ENCODE measurements at places on chromosomes 7 and 10.
A peak's percentile ranks its signal among the peaks of the same experiment; 100 is the strongest.

DNA sequence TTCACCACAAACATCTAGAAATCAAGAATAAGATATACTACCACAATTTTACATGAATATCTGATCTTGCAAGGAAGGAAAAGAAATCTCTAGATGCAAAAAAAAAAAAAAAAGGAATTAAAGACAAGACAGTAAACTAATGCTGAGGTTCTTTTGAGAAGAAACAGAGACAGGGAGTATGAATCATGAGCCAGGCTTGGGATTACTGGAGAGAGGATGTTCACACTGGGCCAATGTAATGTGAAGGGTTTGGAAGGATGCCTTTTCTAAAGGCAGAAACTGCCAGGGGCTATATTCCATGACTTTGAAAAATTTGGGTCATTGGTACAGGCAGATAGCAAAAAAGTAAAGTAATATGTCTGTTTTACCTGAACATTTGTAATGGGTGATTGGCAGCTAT is 573.0 kb upstream of the IGFBP3 start:
- no peak for DNase-seq

DNA sequence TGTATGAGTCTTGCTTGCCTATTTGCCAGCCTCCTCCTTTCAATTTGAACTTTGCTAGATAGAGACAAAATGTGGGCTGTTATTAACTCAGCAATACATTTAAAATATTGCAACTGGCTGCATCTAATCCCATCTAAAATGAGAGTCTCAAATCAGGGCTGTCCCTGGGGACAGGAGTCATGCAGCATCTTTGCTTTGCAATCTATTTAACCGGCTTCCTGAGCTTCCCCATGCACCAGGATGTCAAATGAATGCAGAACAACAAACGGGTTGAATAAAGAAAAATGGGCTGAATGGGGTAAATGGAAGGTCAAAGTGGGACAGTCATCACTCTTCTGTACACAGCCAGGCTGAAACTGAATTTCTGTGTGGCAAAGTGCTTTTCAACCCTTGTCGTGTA is 89.2 kb downstream of the AOAH start:
- peak; percentile 9 for DNase-seq

GRCh38 chr10:43197834-43198681 is 59.8 kb downstream of the CSGALNACT2 start:
- DNase-seq, result no peak

DNA sequence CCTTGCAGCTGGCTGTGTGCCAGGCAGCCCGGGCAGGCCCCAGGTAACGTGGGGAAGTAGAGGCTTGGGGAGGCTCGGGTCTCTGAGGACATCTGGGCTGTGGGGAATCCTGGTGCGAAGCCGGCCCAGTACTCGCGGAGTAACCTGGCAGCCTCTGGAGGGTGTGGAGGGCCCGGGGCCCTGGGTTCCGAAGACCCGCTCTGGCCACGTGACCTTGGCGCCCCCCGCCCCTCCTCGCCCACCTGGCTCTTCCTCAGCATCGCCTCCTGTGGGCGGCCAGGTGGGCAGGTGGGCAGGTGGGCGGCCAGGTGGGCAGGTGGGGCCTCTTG is 143.1 kb downstream of the WDR37 start:
- DNase-seq, result no peak

DNA sequence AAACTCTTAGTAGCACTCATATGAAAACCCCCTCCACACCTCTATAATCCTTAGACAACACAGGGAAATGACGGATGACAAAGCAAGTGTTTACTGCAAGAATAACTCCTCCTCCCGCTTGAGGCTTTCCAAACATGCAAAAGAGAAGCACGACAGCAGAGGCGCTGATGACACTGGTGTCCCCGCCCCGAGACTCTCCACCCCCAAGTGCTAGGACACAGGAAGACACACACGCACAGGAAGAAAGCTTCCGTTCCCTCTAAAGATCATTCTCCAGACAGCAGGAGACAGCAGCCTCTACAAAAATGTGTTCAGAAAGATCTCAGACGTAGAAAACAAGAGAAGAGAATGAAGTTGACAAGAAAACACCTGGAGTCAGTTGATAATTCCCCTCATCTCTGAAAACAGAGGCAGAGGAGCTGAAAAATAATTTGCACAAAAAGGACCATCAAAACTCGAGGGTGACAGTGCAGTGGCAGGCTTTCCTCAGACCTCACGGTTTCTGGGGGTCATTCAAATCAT is 90.2 kb downstream of the DLG5 start:
- no peak for DNase-seq

DNA sequence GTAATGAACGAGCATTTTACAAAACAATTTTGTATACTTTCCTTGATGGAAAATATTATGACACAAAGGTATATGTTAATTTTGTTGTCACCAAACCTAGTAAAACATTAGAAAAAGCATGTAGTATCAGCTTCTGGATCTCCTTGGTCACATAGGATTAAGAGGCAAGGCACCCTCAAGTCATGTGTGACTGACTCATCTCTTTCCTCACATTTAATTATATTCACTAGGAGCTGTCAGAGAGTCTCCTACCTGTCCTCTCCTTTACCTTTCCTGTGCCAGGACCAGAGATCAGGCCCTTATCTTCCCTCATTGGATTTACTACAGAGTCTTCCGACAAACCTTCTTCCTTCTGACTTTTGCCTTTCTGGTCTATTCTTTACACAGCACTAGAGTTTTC is 111.3 kb upstream of the RPA3 start:
- DNase-seq, result no peak

DNA sequence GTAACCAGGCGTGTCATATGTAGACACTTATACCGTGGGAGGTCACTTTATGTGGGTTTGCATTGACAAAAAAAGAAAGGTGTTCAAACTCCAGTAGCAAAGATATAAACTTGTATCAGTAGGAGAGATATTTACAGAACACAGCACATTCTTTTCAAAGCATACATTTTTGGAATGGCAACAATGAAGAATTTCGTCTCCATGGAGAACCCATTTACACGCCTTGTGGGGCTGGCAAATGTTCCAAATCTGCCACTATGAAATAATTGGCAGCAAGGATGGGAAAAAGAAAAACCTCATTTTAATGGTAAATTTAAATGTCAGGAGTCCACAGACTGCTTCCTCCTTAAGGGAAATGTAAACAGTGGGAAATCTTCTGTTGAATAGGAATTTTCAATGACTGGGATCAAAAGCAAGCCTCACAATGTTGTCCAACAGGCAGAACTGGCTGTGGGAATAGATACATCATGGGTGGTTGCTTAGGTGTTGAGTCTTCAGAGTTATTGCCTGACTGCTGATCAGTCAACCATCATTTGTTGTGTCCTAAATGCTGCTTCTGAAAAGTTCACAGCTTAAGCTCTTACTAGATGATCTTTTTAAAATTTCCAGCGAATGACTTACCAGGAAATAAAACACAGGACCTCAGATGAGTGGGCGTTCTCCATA is 256.6 kb upstream of the SEMA3C start:
- DNase-seq, result no peak

DNA sequence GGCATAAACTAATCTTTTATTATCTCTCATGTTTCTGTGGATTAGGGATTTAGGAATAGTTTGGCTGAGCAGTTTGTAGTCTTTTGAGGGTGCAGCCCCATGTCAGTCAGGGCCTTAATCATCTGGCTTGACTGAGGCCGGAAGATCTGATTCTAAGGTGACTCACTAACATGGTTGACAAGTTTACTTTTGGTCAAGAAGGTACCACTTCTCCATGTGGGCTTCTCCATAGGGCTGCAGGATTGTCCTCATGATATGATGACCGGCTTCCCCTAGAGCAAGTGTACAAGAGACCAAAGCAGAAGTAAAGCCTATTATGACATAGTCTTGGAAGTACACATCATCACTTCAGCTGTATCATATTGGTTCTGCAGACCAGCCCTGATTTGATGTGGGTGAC is 45.9 kb upstream of the OIT3 start:
- DNase-seq, result no peak

DNA sequence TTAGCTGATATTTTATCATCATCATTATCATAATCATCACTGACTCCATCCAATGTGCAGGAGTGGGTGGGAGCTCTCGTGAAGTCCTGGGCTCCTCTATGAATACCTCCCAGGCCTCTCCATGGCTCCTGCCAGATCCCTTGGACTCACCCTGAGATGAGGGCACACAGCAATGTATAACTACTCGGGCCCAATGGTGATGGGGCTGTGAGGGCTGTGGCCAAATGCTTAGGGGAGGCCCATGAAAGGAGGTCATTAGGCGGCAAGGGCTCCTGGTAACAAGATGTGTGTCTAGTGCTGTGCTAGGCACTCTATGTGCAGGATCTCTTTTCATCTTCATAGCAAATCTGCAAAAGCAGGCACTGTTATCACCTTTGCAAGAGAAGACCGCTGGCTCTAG is 270.9 kb downstream of the GLRX3 start:
- DNase-seq, result no peak

DNA sequence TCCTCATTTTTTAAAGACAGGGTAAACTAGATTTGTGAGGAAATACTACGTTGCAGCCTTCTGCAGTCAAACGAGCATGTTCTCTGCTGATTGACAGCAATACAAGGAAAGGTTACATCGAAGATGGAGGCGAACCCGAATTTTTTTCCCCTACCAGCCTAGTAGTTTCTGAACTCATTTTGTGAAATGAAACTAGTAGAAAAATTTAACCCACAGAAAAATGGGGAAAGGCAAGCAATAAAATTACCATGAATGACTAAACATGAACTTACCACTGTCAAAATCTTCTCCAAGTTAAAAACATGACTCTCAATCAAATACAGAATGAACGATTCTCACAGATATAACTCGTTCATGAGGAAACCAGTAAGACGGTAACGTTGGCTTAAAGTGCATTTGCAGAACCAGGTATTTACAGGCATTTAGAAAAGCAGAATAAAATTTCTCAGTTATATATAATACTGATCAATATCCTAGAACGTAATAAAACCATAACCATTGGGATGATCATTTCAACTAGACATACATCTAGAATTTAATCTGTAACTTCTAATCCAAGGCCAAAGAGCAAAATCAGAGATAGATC is 73.9 kb downstream of the CELF2 start:
- DNase-seq, result no peak

DNA sequence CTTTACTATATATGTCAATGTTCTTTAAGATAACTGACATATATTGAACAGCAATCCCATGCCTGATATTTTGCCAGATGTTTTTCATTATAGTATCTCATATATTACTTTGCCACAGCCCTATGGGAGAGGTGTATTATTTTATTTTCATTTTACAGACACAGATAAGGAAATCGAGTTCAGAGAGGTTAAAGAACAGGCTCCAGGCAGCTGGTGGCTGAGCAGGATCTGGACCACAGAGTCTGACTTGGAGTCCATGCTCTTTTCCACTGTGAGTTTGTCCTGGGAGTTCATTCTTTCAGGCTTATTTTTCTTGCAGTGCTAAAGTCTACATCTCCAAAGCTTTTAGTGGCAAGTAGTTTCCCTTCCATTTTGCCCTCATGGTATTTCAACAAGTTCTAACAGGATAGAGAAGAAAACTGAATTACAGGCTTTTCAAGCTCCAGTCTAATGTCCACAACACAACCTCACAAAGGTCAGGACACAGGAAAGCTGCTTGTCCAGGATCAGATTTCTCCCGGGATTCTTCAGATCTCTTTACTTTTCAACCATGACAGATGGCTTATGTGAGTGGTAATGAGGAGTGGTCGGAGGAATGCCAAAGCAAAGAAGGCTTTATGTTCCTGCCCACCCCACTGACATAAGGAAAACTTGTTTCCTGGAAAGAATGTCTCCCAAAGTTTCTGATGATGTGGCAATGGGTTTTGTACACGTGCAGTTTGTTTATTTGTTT is 13.1 kb upstream of the SLC35B4 start:
- no peak for DNase-seq

- DNase-seq, result no peak
Observed at GRCh38 chr10:49033939-49034338, 81.4 kb downstream of the VSTM4 start.

DNA sequence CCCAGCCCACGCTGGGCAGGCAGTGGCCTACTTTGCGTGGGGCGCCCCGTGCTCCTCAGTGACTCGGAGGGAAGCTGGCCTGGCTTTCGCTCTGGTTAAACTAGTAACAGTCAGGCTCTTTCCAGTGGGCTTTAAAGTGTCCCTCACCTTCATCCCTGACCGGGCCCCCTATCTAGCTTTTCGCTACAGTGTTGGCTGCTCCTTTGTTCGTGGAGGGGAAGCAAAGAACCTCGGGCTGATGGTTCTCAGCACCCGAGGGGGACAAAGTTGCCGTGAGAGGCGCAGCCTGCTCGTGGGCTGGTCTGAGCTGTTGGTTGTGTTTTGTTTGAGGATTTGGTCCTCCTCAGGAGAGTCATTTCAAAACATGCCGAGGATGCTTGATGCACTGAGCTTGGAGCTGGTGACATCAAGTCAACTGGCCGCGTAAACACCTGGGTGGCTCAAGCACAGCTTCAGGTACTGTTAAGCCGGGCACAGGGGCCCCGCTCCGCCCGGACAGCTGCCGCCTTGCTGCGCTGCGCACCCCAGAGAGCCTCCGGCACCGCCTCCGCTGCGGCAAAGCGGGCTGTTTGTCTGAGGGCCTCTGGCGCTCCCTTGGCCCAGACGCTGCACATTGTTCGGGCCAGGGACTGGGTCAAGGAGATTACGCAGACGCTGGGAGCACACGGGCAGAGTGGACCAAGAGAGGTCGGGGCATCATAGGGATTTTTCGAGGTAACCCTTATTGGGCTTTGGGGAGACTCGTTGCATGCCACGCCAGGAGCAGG is 1.6 kb downstream of the DLX6 start:
- no peak for DNase-seq
